Sigmoid colon (tissue), 7 donors: ENCODE measurements at places on chromosomes 5 and 9.

DNA sequence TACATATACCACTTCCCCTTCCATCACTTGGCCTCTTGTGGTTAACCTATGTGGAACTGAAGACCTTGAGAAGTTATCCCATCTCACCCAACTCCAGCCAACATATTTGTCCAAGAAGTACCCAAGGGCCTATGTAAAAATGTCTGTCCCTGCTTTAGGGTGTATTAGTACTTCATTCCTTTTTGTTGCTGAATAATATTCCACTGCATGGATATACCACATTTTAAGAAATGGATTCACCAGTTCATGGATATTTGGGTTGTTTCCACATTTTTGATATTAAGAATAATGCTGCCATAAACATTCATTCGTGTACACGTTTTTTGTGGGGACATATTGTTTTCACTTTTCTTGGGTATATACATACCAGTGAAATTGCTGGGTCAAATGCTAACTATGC is 28.6 kb downstream of the IDNK start:
- H3K27ac ChIP-seq: no peak overlapping the region
- peaks cover 16% of the 10 kb centered on the region for H3K36me3 ChIP-seq
- no peaks in the 10 kb centered on the region for H3K4me1 ChIP-seq
- H3K4me3 ChIP-seq: no peak overlapping the region
- DNase-seq: no peak

DNA sequence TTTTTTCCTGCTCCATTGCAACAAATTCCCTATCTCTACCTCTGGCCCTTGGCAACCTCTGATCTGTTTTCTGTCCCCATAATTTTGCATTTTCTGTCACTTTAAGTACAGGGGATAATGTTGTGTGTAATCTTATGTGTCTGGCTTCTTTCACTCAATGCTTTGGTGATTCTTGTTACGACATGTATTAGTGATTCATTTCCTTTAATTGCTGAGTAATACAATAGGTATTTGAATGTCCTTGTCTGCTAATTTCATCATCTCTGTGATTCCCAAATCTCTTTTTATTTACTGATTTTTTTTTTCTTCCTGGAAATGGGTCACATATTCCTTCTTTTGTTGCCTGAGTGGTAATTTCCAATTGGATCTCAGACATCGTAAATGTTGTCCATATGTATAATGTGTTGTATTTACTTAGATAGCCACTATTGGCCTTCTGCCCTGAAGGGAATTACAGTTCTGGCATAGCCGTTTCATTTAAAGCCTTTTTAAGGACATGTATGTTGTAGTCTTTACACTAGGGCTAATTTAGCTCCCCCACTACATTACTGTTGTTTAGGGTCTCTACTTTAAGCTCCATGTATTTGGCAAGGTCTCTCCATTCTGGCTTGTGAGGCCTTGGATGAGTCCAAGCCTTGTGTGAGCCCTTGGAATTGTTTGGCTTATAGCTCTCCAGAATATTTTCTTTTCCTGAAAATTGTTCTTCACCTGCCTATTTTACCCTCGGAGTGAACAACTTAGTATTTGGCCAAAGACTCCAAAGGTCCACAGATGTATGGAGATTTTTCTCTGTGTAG is 683.8 kb downstream of the LRRC70 start:
- no peak for DNase-seq
- no peak overlapping the region for H3K4me3 ChIP-seq
- no peaks in the 10 kb centered on the region for H3K27me3 ChIP-seq
- H3K27ac ChIP-seq: no peak overlapping the region
- no peaks in the 10 kb centered on the region for H3K4me1 ChIP-seq

DNA sequence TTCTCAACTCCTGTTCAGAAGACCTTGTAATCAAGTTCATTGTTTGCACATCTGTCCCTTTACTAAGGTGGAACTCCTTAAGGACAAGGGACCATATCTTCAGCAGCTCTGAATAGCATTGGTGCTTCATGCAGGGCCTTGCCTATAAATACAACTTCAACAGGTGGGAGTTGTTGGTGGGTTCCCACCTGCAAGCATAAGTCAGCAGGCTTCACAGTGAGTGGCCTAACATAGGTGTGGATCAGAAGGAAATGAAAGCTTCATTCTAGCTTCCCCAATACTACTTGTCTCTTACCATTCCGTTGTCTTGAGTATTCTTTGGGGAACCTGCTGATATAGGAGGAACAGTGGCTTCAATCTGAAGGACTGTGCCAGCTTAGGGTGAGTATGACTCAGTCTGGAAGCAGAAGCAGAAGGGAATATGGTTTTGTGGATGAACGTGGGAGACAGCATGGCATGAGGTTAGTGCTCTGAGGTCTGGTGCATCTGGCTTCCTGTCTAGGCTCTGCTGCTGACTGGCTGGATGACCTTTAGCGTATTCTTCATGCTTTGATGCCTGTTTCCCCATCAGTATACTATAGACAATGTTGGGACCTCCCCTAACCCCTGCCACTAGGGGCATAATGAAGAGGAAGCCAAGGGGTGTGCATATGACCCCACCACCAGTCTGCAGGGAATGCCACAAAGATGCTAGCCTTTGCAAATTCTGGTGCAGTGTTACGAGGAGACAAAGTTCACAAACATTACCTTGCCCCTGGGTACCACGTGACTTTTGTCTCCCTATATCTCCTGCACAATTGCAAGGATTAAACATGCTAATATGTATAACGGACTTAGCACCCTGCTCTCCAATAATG is 192.3 kb downstream of the PALM2AKAP2 start:
- no peak overlapping the region for H3K27ac ChIP-seq
- no peaks in the 10 kb centered on the region for H3K4me1 ChIP-seq
- H3K4me3 ChIP-seq: no peak overlapping the region
- no peaks in the 10 kb centered on the region for H3K36me3 ChIP-seq
- no peak for DNase-seq

DNA sequence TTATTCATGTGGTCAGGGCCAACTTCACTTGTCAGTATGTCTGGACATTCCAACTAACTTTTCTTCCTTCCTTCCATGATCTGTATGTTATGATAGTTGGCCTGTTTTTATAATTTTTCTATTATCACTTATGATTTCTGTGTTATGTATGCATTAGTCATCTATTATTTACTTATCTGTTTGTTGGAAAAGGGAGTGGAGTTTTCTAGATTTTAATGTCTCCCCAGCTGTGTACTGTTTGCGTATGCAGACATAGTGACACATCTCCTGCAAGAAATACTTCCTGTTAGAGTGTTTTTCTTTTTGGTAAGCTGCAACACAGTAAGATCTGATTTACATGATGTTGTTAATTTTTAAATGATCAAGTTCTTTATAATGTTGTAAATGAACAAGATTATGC is 8.7 kb upstream of the INSYN2B start:
- no peaks in the 10 kb centered on the region for H3K27me3 ChIP-seq
- no peaks in the 10 kb centered on the region for H3K4me1 ChIP-seq
- no peak overlapping the region for H3K4me3 ChIP-seq
- DNase-seq: no peak
- no peak overlapping the region for H3K27ac ChIP-seq
- H3K36me3 ChIP-seq: no peaks in the 10 kb centered on the region

DNA sequence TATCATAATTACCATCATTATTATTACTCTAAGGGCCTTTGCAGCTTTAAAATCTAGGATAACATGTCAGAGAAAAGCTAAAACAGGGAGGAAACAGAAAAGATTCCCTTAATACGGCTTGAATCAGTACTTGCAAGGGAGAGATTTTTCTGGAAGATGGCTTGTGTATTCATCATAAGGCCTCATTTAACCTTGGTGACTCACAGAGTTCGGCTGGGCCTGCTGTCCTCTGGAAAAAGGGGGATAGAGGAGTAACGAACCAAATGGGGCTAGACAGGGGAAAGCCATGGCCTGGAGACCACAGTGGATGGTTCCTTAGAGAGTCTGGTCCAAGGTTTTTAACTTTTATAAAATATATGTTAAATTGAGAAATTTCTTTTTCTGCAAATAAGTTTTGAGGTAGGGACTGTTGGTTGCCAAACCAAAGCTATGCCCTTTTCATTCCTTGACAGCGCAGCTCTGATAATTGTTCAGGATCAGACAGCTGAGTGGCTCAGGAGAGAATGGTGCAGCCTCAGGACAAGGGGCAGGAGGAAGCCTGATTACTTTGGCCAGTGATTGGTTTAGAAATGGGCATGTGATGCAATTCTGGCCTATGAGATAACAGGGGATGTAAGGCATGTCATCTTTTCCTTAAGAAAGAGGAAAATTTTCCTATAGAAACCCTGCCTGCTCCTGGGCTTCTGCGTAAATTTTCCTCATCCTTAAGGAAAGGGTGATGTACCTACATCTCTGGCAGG is 25.6 kb upstream of the GSN start:
- no peaks in the 10 kb centered on the region for H3K27me3 ChIP-seq
- H3K36me3 ChIP-seq: no peaks in the 10 kb centered on the region
- no peak for DNase-seq
- no peak overlapping the region for H3K4me3 ChIP-seq
- peaks cover 23% of the 10 kb centered on the region for H3K4me1 ChIP-seq

- H3K27ac ChIP-seq: peak overlapping the region; percentile 94
- peak overlapping the region; percentile 98 for H3K4me3 ChIP-seq
- peaks cover 5% of the 10 kb centered on the region for H3K36me3 ChIP-seq
- DNase-seq: peak; percentile 86
Measured at GRCh38 chr5:181261320-181262049, 542 bp upstream of the TRIM52 start.

DNA sequence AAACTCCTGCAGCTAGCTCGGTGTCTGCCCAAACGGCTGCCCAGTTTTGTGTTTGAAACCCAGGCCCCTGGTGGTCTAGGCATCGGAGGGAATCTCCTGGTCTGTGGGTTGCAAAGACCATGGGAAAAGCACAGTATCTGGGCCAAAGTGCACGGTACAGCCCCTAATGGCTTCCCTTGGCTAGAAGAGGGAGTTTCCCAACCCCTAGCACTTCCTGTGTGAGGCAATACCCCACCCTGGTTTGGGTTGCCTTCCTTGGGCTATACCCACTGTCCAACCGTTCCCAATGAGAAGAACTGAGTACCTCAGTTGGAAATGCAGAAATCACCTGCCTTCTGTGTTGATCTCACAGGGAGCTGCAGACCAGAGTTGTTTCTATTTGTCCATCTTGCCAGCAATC is 41.8 kb downstream of the CAVIN4 start:
- no peak for DNase-seq
- no peak overlapping the region for H3K4me3 ChIP-seq
- H3K27me3 ChIP-seq: no peaks in the 10 kb centered on the region
- no peaks in the 10 kb centered on the region for H3K36me3 ChIP-seq

- DNase-seq: no peak
- no peaks in the 10 kb centered on the region for H3K36me3 ChIP-seq
- no peak overlapping the region for H3K4me3 ChIP-seq
- no peaks in the 10 kb centered on the region for H3K27me3 ChIP-seq
Measured at GRCh38 chr9:102569436-102569835, 425.7 kb upstream of the CYLC2 start.

- H3K27ac ChIP-seq: peak overlapping the region; percentile 59
- peaks cover 7% of the 10 kb centered on the region for H3K36me3 ChIP-seq
- peaks cover 67% of the 10 kb centered on the region for H3K4me1 ChIP-seq
- DNase-seq: peak; percentile 68
Measured at GRCh38 chr9:134056483-134057306, 11.1 kb downstream of the BRD3 start.

DNA sequence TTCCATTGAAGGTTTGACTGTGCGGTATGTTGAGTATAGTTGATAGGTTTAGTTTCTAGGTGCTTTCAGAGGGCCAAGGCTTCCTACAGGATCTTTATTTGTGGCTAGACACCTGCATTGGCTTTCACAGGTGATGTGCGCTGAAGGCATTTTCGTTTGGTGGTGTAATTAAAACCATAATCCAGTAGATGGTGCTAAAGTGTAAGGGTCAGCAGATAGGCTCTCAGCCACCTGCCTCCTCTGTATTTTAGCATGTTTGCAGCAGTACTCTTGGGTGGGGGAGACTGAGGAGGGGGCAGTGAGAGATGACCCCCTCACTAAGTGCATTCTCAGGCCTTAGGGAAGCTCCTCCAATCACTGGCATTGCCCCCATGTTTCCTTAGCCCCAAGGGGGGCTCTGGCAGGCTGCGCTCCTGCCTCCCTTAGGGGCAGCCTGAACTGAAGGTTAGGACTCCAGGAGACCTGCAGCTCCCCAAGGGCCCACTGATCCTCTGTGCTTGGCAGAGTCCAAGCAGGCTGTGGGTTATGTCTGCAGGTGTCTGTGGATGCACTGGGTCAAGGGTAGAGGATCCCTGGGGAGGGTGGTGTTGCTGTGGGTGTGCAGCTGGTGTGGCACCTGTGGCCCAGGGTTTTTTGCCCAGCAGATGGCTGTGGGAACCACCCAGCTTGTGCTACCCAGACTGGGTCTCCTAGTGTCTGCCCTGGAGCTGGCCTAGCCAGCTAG is 23.4 kb downstream of the CDK20 start:
- H3K4me3 ChIP-seq: no peak overlapping the region
- no peaks in the 10 kb centered on the region for H3K4me1 ChIP-seq
- H3K27me3 ChIP-seq: no peaks in the 10 kb centered on the region
- no peak for DNase-seq

DNA sequence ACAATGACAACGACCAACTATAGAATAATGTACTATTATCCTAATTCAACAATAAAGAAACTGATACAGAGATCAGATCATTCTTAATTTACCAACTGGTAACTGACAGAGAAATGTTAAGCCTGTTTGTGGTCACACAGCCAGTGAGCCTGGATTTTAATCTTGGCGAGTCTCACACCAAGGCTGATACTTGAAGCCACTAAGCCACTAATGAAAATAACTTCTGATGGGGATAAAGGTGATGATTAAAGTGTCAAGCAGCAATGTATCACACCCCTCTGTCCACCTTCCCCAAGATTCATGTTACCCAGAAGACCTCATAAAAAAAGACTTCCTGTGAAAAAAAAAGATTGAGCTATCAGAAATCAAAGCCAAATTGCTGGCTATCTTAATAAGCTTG is 350.5 kb downstream of the SPOCK1 start:
- no peaks in the 10 kb centered on the region for H3K36me3 ChIP-seq
- H3K27ac ChIP-seq: no peak overlapping the region
- no peak for DNase-seq
- no peaks in the 10 kb centered on the region for H3K4me1 ChIP-seq
- no peaks in the 10 kb centered on the region for H3K27me3 ChIP-seq

- DNase-seq: no peak
- peak overlapping the region; percentile 26 for H3K4me3 ChIP-seq
- peak overlapping the region; percentile 24 for H3K27ac ChIP-seq
Measured at GRCh38 chr9:73093740-73094379, 57.8 kb upstream of the ANXA1 start.

GRCh38 chr5:159209438-159210209 is at the start of gene RNF145:
Gene RNF145 (minus strand): TSS chr5:159209553. CDS start chr5:159203617, 5,936 bp downstream.
- H3K27ac ChIP-seq: peak within 1 kb of the TSS; percentile 97
- H3K4me3 ChIP-seq: peak within 1 kb of the TSS; percentile 99
- peaks cover 26% of the 10 kb centered on the region for H3K4me1 ChIP-seq
- peak; percentile 92 for DNase-seq
- no peaks in the 10 kb centered on the region for H3K36me3 ChIP-seq

- no peak for DNase-seq
- no peak overlapping the region for H3K27ac ChIP-seq
- H3K27me3 ChIP-seq: no peaks in the 10 kb centered on the region
- no peaks in the 10 kb centered on the region for H3K4me1 ChIP-seq
Measured at GRCh38 chr5:112776301-112776856, 38.7 kb downstream of the APC start.

- H3K27me3 ChIP-seq: no peaks in the 10 kb centered on the region
- peaks cover 15% of the 10 kb centered on the region for H3K4me1 ChIP-seq
- no peak overlapping the region for H3K4me3 ChIP-seq
- H3K36me3 ChIP-seq: peaks cover 6% of the 10 kb centered on the region
Measured at GRCh38 chr5:132765311-132766019, 11.6 kb downstream of the SEPTIN8 start.
